Left renal cortex interstitium (tissue), 4 donors: ENCODE measurements at places on chromosomes 5 and 9.

DNA sequence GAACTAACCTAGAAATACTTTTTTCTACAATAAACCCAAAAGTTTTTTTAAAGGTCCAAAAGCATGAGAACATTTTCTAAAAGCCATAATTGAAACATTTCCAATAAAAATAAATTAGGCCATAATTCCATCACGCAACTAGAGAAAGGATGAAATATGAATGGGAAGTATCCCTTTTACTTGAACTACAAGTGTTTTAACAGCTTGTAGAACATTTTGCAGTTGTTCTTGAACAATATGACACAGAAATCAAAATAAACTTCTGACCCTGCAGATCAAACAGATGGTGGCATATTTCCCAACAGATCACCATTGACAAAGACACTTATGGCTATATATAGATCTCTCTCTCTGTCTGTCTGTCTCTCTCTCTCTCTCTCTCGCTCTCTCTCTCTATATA is 624.4 kb downstream of the PSAT1 start:
- DNase-seq, result no peak

DNA sequence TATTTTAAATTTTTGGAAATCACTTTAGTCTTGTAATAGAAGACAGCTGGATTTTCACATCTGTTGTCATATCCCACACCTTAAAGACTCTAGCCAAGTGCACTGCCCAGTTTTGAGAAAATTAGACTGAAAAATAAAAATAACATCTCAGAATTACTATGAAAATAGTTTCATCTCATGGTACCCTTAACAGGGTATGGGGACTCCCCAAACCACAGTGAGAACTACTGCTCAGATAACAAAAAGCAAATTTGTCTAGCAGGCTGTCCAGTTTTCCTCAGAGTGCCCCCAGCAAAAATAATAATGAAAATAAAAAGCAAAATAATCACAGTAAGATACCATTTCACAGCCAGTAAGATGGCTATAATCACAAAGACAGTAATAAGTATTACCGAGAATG is 6.5 kb downstream of the UBQLN1 start:
- DNase-seq, result no peak

- no peak for DNase-seq
These were observed 6.7 kb downstream of the OR1K1 start for GRCh38 chr9:122806661-122807060.

DNA sequence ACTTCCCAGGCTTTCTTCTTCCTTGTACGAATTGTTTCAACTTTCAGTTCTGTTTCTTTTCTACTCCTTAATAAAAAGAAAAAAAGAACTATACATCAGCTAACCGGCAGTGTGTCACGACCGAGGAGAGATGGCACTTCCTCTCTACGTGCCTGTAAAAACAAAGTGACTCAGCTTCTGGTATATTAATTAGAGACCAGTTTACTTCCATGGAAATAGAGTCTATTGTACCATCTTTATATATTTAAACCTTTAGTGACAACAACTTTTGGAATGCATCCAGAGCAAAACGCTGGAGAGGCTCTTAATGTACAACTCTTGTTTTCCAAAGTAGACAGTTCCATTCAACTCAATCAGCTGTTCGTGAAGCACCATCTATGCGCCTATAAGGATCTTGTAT is 94.5 kb upstream of the LIFR start:
- DNase-seq, result no peak
